ENCODE measurements at places on chromosomes 2 and 18.

GRCh38 chr2:68098291-68098797, 35.5 kb upstream of the C1D start:
- no peak for DNase-seq

GRCh38 chr2:177611310-177611886, 218.8 kb downstream of the AGPS start:
- no peak for DNase-seq

DNA sequence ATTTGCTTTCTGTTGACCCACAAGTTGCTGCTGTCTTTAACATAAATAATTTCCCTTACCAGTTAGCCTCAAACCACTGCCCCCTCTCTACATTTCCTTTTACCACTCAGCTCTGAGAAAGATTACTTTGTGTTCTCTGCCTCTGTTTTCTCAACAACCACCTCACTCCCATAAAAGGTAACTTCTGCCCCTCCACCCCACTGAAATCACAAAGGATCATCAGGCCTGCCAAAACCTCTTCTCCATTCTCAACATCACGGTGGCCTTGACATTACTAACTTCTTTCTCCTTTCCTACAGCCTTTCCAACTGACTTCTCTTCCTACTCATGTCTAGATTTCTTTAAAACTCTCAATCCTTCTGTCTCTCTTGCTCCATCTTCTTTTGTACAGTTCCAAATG, 10.1 kb downstream of the ACADL start:
- no peak for DNase-seq

- no peak for DNase-seq
These were observed 145.2 kb downstream of the ICOS start for GRCh38 chr2:204081487-204082425.

GRCh38 chr18:61189376-61189775, 143.9 kb upstream of the CDH20 start:
- no peak for DNase-seq

DNA sequence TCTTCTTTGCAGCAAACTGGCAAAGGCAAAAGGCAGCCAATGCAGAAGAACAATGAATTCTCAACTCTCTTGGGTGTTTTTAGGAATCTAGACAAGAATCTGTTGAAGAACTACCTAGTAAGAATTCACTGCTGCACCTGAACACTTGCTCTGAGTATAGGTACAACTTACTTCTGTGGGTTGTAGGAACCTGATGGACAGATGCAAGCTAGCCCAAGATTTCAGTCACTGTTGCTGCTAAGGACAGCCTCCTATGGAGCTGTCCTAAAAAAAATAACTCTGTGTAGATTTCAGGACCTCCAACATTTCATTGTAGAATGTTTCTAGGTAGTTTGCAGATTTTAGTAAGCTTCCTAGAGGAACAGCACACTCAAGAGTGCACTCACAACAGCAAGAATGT, 363.5 kb downstream of the CBLN2 start:
- DNase-seq: no peak

- DNase-seq: no peak
These were observed 61.0 kb downstream of the CRIM1 start for GRCh38 chr2:36416370-36417165.

- no peak for DNase-seq
These were observed 812.6 kb upstream of the LRATD1 start for GRCh38 chr2:13819896-13820295.

GRCh38 chr2:106143495-106144215, 50.4 kb downstream of the UXS1 start:
- no peak for DNase-seq

DNA sequence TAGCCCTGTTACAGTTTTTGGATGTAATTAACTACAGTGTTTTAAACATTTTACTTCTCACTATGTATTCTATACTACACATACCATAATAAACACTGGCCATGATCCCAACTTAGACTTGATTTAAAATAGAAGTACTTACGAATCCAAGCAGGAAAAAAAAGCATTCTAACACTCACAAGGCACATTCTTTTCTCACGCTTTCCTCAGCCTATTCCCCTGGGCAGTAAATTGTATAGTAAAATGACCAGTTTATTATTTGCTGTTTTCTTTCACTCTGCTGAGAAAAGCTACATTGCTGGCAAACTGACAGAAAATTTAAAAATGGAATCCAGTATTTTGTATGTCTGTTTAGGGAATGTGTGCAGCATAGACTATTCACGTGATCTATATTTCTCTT, 2.8 kb upstream of the TANC1 start:
- no peak for DNase-seq

DNA sequence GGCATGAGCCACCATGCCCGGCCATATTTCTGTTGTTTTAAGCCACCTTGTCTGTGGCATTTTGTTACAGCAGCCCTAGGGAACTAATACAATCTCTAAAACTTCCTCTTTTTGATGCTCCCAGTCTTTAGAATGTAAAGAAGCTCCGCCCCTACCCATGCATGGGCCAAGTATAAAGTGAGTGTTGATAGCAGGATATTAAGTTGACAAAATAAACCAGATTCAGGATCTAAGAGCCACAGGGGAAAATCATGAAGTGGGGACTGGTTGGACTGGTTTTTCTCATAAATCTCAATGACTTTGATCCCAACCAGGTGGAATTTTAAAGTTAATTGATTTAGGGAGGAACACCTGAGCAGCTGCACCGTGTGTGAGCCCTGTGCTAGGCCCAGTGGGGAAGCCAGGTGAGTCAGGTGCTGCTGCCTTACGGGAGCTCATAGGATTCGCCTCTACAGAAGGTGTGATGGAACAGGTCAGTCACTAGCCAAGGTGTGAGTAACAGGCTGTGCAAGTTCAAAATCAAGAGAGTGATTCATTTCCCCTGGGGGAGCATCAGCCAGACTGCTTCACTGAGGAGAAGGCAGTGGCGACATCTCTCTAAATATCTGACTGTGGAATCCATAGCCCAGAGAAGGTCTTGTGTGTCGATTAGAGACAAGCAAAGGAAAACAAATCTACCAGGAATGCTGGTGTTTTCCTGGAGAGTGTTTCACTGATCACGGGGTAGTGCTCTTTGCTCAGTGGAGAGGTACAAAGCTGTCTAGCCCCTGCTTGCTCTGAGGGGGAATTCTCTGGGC, 63.0 kb upstream of the MSH2 start:
- DNase-seq: no peak

DNA sequence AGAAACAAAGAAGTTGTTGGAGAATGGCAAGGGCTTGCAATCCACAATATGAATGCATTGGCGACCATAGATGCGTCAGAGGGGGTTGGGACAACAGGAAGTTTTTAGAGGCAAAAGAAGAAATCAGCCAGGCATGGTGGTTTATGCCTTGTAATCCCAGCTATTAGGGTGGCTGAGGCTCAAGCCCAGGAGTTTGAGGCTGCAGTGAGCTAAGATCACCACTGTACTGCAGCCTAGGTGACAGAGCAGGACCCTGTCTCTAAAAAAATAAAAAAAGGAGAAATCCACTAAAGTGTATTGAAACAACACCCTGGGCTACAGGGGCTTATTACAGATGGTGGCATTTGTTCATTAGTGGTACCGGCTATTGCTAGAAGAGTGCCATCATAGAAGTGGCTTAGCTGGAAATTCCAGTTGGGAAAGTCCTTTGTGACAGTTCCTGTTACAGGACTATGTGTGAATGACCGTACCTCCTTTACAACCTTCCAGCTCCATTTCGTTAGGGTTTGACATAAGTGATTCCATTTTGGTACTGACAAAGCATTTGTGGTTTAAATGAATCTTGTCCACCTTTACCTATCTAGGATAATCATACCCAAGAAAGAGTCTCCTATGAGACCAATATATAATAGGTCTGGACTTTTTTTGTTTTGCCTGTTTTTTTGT, 10.7 kb upstream of the WDSUB1 start:
- no peak for DNase-seq

GRCh38 chr2:241329669-241330615, 14.2 kb downstream of the SEPTIN2 start:
- DNase-seq: no peak

DNA sequence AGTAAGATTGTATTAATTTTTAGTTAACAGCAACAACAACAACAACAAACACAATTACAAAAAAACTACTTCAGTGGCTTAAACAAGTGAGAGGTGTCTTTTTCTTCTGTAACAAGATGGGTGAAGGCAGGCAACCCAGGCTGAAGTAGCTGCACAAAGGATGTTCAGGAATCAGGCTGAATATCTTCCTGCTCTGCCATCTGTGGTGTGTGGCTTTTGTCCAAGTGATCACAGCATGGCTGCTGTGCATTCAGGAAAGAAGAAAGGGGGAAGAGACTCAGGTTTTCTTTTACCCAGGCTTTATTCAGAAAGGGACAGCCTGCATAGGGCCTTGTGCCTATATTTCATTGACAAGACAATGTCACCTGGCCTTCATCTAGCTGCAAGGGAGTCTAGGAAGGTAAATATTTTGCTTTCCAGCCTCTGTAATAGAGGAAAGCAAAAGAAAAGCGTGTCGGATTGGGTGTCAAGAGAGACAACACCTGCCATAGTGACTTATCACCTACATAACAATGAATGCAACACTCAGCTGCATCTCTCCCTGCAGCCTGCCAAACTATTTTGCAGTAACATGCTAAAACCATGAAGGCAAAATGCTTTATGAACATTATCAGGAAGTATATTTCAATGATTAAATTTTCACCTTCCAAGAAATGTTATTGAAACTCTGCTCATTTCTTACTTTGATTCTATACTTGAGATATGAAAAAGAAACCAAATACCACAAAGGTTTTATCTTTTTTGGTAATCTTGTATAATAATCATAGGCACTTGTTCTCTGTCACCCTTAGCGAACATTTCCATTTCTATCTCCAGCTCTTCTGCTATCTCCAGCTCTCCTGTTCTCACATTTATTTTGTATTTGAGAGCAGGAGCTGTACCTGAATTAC, 14.6 kb downstream of the G6PC2 start:
- DNase-seq: peak; percentile 13

- no peak for DNase-seq
These were observed 37.5 kb upstream of the SIX2 start for GRCh38 chr2:45046786-45047185.

- no peak for DNase-seq
These were observed 311.9 kb upstream of the NT5C1B start for GRCh38 chr2:18901242-18901641.

DNA sequence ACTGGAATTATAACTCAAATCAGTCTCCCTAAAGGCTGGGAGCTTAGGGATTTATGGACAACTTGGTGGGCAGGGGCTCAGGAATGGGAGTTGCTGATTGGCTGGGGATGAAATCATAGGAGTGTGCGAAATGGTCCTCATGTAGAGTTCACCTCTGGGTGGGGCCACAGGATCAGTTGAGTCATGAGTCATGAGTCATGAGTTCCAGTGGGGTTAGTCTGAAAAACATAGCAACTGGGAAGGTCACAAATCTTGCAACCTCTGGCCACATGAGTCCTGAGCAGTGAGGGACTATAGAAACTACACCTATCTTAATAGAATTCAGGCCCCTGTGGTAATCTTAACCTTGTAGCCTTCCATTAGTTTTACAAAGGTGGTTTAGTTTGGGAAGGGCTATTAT, 383.3 kb downstream of the RBM43 start:
- no peak for DNase-seq

DNA sequence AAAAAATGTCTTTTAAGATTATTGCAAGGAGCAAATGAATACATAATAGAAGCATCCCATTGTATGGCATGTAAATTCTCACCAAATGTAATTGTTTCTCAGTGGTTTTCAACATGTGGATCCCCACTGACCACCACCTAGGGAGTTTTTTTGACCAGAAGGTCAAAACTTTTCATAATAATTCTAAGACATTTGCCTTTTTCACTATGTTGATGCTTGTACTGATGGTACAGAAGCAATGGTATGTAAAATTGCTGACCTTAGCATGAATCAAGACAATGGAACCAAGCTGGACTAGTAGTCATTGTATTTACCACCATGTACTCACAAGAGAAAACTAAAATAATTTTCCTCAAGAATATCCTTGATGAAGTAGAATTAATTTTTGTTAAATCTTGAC, 36.8 kb downstream of the RAB10 start:
- DNase-seq: no peak

GRCh38 chr2:49753344-49753985, 599.1 kb upstream of the FSHR start:
- no peak for DNase-seq

DNA sequence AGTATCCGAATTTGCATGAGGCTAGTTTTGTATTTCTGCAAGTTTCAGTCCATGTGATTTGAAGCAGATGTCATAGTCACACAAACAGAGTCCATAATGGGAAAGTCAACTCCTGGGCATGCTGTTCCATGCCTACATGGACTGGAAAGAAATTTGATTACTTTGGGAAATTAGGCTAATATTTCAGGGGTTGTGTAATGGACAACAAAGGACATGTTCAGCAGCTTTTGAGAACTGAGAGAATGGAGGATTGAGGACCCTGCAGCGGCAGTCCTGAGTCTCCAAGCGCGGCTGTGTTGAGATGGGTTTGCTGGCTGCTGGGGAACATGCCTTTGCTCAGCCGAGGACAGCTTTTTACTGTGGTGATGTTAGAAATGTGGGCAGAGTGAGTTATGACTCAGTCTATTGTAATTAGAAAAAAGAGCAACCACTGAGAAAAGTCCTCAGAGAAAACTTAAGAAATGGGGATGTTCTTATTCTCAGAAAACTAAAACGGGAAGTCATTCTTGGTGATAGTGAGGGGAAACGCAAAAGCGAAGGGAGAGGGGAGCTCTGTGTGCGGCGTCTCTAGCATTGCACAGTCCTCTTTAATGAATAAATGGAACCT, 149.2 kb downstream of the FAM210A start:
- DNase-seq: no peak

DNA sequence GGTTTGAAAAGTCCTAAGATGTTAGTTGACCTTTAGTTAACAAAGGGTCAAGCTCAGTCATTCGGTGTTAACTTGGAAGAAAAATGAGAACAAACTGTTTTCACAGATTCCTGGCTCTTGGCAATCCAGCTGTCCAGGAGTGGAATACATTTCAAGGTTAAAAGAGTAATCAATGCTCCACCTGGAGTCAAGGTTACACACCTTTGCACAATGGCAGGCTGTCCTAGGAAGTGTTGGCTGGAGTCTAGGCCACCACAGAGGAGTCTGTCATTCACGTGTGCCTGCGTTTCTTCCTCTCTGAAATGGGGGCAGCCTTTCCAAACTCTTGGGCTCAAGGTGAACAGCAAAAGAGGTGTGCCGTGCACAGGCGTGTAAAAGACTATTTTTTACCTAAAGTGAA, 6.3 kb upstream of the ID2 start:
- DNase-seq: no peak

- DNase-seq: no peak
These were observed 109.0 kb upstream of the RGPD4 start for GRCh38 chr2:107717661-107718060.

- DNase-seq: no peak
These were observed 1841.3 kb upstream of the CELF4 start for GRCh38 chr18:39406941-39407340.

- DNase-seq: no peak
These were observed 821 bp upstream of the EML6 start for GRCh38 chr2:54722641-54723040.
